ENCODE measurements at places on chromosomes 3 and 15.

DNA sequence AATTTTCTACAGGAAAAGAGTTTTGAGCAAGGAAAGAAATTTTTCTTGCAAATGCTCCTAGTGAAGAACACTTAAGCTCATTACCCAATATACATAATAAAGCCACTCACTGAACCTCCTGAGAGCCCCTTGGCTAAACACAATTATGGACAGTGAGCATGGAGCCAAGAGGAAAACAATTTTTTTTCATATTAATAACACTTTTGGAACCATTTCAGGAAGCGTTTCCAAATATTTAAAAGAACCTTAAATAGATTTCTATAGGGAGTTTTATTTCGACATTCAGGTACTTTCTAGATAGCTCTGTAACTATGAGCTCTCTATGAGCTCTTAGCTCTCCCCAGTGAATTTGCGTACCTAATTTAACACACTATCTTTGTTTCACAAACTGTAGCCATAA is 581.1 kb downstream of the ZNF385D start:
- no peak for DNase-seq

DNA sequence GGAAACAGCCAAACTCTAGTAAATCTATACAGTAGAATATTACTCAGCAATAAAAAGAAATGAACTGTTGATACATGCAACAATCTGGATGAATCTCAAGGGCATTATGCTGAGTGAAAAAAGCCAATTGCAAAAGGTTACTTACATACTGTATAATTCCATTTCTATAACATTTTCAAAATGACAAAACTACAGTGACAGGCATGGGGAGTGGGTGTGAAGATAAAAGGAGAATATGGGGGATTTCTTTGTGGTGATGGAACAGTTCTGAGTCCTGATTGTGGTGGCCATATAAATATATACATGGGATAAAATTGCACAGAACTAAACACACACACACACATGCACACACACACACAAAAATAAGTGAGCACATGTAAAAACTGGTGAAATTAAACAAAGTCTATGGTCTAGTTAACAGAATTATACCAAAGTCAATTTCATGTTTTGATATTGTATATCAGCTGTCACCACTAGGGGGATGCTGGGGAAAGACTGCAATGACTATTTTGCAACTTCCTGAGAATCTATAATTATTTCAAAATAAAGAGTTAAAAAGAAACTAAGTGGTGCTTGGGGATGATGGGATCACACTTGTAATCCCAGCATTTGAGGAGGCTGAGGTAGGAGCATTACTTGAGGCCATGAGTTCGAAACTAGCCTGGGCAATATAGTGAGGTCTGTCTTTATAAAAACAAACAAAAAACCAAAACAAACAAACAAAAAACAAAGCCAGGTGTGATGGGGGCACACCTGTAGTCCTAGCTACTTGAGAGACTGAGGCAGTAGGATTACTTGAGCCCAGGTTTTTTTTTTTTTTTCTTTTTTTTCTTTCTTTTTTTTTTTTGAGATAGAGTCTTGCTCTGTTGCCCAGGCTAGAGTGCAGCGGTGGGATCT is 66.0 kb downstream of the SPTSSB start:
- no peak for DNase-seq

DNA sequence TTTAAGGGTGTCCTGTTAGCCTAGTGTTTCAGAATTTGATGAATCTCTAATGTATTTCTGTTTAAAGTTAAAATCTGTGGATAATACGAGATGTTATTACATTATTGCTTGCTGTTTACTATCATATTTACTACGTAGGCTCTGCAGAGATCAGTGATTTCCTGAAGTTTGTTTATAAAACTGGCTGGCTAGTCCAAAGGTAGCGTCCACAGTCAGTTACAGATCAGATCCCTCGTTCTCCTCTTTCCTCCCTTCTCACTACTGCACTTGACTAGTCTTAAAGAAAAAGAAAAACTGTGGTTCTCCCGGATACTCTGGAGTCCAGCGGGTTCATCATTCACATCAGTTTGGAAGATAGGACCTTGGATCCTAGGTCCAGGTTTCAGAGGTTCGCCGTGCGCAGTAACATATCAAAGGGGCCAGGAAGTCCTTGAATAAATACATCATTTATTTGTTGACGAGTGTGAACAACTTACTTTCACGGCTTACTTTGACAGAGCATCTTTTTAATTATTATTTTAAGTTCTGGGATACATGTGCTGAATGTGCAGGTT is 35.9 kb downstream of the ASB7 start:
- DNase-seq: no peak

DNA sequence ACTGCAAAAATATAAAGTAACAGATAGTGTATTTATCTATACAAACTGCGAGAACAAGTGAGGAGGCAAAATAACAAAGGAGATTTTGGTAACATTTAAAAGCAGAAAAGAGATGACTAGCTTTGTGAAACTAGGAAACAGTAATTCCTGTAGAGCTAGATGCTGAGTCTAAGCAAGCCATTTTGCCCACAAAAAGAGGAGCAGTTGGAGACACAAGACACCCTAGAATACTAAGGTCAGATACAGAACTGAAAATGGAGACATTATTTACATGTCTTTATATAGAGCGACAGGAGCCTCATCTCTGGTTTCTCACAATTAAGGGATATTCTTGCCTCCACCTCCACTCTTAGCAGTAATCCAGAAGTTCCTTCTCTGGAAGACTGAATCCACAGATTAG is 732.4 kb upstream of the GBE1 start:
- DNase-seq: no peak

DNA sequence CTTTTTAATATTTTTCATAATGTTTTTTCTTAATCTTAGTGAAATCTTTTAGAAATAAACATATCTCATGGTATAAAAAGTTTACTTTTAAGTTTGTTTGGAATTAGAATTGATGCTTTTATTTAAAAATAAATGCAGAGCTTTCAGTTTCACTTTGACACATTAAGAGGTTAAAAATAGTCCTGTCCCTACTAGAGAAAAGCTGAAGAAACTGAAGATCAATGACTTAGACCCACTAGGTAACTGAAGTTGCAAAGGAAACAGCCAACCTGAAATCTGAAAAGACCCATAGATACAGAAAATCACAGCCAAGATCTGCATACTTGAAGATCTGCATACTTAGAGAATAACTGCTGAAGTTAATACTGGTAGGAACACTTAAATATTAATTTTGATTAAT is 237.6 kb downstream of the RAP2B start:
- no peak for DNase-seq

All from ecto neural progenitor cell (in vitro differentiated cells).